NCI-H2107 (cell line): ENCODE measurements at places on chromosomes 11 and 22.

- no peak for DNase-seq
Observed at GRCh38 chr11:69516526-69516925, 35.1 kb downstream of the LINC01488 start.

GRCh38 chr11:87739766-87740165 is 435.5 kb downstream of the RAB38 start:
- no peak for DNase-seq

DNA sequence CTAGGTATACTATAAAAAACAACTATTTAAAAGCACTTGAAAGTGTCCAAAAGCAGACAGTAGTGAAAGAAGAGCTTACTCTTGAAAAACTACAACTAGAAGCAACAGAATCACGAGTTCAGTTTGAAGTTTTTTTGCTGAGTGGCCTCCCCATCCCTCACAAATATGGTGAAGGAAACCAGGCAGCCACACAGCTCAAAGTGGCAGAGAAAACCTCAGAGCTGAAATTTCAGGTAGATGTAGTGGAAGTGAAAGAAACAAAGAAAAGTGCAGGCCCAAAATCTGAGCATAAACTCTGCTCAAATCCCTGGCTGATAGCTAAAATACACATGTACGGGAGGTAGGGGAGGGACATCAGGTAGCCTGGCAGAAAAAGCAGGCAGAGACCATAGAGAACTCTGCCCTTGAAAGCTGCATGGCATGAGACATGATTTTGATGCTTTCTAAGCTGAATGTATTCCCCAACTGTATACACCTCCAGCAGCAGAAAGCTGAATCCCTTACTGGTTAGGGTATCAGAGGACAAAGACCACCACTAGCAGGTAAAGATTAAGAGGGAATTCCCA is 12.1 kb downstream of the BTBD10 start:
- no peak for DNase-seq

GRCh38 chr11:11372461-11372860 is 19.4 kb upstream of the CSNK2A3 start:
- no peak for DNase-seq

DNA sequence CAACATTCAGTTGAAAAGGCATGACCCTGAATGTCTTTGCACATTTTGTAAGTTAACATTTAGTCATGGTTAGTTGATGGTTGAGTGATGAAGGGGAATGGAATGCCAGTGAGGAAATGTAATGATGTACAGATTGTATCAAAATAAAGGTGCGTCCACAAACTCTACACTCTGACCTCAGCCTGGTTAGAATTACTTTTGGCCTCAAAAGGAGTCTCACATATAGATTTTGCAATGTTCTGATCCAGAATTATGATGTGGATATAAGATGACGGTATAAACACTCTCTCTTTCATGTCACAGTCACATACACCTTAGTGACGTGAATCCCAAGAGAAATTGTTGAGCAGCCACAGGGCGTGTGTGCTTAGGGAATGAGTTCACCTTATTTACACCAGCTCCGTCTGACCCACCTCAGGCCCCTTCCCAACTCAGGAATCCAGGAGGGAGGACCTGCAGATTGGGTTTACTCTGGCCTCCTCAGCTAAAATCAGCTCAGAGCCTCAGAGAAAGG is 100.1 kb downstream of the RDX start:
- DNase-seq = no peak

- DNase-seq = no peak
Observed at GRCh38 chr11:25943777-25944661, 387.9 kb upstream of the ANO3 start.

DNA sequence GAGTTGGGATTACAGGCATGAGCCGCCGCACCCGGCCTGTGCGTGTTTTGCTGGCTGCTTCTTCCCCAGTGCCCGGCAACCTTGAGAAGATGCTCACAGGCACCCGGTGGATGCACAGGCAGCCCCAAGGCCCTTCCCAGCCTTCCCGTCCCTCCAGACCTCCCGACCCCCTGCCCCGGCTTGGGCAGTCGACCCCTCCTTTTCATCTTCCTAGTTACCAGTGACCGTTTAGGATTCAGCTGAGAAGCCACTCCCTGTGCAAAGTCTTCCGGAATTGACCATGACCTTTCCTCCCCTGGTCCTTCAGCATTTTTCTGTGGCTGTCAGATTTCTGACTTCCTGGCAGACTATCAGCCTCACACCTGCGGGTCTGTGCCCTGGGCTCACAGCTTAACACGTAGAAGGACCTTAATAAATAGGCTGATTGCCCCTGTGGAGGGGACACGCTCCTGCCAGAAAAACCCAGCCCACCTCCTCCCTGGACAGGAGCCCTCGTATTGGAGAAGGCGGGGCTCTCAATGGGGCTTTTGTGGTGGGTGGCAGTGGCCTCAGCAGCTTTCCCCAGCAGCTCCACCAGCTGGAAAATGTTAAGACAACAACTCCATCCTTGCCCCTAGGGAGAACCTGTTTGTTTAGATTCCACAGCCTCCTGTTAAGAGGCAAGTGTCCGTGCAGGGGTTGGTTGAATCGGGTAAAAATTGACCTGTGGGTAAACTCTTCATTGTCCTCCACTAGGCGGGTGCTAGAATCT is 10.4 kb upstream of the ANO1 start:
- DNase-seq = no peak

GRCh38 chr11:119673052-119673758 is 55.8 kb downstream of the NECTIN1 start:
- no peak for DNase-seq

- DNase-seq = no peak
Observed at GRCh38 chr22:48752451-48753380, 1075.0 kb downstream of the BRD1 start.

- DNase-seq = no peak
Observed at GRCh38 chr22:33829546-33830280, 90.6 kb downstream of the LARGE1 start.

DNA sequence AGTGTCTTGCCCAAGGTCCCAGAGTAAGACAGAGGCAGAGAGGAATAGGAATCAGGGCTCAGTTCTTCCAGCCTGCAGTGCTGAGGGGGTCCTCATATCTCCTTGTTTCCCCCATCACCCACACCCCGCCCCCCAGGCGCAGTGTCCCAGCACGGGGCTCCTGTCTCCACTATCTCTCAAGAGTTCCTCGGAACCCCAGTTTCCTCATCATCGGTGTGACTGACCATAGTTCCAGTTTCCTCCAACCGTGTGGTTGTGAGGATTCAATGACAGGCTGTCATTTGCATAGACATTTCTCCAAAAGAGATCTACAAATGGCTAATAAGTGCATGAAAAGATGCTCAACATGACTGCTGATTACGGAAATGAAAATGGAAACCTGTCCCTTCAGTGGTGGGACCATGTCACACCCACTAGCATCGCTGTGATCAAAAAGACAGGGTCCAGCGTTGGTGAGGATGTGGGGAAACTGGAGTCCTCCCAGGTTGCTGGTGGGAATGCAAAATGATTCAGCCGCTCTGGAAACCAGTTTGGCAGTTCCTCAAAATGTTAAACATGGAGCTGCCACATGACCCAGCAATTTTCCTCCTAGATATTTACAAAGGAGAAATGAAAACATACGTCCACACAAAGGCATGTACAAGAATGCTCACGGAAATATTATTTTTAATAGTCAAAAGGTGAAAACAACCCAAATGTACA is 31.8 kb upstream of the PDGFB start:
- DNase-seq = no peak

- DNase-seq = no peak
Observed at GRCh38 chr22:35631597-35631996, 14.5 kb upstream of the MB start.

- DNase-seq = no peak
Observed at GRCh38 chr11:133907216-133907615, 49.6 kb downstream of the IGSF9B start.

DNA sequence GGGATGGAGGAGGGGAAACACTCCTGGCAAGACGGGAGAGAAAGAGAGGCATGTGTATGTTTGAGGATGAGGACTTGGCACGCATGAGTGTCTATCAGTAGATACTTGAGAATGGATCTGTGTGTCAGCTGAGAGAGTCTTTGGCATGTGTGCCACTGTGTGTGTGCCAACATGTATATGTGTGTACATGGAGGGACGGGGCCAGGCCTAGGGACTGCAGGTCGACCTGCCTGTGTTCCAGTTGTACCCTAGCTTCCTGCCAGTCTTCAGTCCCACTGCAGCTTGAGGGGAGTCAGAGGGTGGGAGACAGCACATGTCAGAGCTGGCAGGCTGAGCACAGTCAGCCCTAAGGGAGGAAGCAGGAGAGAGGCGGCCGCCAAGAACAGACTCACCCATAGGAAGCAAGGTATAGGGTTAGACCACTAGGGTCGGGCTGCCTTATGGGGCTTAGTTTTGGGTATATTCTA is 5.6 kb downstream of the CLCF1 start:
- no peak for DNase-seq
